Stimulated activated CD8-positive, alpha-beta memory T cell treated with anti-CD3 and anti-CD28 coated beads, Interleukin-15, amount 100 ng/mL, for 1 hour (primary cell): ENCODE measurements at places on chromosomes 16 and 17.
A peak's percentile ranks its signal among the peaks of the same experiment; 100 is the strongest.

GRCh38 chr16:85047867-85048455 is 20.4 kb downstream of the KIAA0513 start:
- DNase-seq, result no peak

DNA sequence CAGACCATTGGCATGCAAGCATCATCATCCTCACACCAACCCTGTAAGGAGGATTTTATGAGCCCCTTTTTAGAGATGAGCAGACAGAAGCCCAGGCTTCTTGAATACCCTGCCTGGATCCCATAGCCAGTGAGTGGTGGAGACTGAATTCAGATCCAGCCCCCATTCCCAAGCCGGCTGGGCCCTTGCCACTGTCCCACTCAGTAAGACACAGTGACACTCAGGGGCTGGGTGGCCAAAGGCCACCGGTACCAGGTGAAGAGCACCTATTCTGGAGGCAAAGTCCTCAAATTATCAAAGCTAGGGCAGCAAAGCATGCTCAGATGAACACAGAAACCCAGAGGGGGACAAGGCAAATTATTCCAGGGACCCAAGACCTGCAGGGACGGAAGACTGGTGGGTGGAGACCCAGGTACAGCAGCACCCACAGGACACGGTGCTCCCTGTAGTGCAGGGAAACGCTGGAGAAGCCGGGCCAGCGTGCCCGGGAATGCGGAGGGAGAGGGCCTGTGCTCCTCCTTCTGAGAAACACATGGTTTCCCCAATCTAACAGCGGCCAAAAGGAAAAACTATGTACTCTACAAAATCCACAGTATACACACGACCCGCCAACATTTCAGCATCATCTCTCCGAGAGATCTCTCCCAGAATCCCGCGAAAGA is 33.2 kb upstream of the CRHR1 start:
- DNase-seq, result no peak

DNA sequence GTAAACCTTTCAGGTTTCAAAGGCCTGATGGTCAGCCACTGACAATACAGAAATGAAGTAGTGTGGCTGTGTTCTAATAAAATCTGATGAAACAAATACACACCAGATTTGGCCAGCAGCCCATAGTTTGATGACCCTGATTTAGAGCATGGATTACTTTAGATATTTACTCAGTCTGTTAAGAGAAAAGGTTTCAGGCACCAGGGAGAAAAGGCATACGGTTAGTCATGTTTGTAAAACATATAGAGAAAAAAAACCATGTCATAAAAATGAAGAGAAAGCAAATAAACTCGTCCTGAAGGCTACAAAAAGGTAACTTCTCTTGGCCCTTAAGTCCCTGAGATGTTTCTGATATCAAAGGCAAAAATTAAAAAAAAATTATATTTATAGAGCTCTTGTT is 112.1 kb downstream of the ADAMTS18 start:
- DNase-seq, result no peak

DNA sequence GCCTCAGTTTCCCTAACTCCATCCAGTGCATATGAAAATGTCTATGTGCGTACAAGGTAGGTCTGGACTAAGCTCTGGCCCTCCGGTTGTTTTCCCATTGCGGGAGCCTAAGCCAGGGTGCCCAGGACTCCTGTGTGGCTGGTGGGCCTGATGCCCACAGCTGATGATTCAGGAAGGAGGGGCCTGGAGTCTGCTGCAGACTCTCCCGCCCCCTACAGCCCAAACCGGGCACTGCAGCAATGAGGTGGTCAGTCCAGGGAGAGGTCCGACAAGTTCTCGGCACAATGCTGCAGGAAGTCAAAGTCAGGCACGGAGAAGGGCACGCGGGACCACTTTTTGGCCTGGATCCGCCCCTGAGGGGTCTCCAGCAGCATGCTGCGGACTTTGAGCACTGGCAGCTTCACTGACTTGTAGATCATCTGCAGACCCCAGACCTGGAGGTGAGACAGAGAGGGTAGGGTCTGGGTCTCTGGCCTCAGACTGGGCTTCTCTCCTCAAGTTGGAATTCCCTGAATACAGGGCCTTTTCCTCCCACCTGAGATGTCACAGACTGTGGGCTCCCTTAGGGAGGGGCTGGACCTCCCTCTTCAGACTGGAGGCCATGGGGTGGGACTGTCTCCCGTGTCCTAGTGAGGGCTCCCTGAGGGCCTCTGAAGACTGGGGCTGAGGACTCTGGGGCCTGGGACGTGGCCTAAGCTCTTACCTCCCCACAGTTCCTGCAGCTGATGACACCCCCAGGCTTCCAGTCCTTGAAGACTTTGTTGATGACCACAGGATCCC is 3.4 kb upstream of the ZNF385C start:
- peak; percentile 47 for DNase-seq

- DNase-seq, result no peak
Observed at GRCh38 chr17:5651348-5651747, 67.0 kb upstream of the NLRP1 start.

GRCh38 chr16:47779201-47780016 is 318.3 kb downstream of the PHKB start:
- DNase-seq, result no peak

DNA sequence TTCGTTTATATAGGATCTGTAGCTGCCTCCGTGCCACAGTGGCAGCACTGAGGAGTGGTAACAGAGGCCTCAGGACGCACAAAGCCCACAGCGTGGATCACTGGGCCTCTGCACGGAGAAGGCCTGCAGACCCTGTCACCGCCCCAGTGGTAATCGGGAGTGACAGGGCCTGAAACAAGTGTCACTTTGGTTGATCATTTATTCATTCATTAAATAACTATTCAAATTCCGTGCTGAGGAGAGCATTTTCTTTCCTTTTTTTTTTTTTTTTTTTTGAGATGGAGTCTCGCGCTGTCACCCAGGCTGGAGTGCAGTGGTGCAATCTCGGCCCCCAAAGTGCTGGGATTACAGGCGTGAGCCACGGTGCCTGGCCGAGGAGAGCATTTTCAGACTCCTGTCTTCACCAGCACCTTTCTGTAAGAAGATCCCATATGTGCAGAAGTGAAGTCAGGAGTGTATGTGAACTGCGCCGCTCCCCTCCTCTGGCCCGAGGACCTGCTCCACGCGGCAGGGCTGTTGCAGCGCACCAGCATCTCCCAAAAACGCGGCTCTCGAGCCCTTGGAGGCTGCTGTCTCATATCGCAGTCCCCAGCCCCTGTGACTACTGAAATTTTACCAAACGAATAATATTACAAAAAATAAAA is 44.9 kb upstream of the TRAP1 start:
- no peak for DNase-seq

GRCh38 chr16:12545792-12546342 is 257.8 kb downstream of the CPPED1 start:
- no peak for DNase-seq

GRCh38 chr16:31128711-31129567 is 6.6 kb downstream of the PRSS8 start:
- DNase-seq, result no peak

GRCh38 chr16:71467810-71468209 is 5.8 kb upstream of the ZNF23 start:
- peak; percentile 12 for DNase-seq

- no peak for DNase-seq
Observed at GRCh38 chr17:62745806-62746205, 62.3 kb downstream of the MARCHF10 start.

DNA sequence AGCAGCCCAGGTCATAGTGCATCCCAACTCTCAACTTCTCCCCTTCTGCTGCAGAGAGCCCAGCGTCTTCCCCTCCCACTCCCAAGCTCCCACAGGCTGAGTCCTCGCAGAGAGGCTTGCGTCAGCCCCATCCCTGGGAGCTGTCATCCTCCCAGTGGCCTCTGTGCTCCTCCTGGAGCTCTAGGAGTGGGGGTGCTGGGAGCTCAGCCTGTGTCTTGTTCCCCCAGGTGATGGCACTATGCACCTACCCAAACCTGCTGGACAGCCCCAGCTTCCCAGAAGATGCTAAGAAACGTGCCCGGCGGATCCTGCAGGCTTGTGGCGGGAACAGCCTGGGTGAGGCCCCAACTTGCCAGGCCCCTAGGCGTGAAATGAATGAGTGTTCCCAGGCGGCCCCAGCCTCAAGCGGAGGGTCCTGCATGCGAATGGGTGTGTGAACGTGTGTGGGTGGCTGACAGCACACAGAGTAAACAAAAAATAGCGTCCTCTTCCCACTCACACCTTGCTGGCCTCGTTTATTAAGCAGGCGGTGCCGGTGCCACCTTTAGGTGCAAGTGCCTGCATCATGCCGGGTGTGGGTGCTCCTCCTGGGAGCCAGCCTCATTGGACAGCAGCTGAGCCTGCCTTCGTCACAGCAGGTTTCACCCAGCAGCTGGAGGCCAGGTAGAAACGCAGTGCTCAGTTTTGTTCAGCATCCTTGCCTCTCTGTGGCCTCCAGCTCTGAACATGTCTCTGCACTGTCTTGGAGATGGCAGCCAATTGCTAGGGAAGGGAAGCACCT is 16.5 kb downstream of the GPT2 start:
- DNase-seq, result no peak
